ENCODE measurements at places on chromosomes 12 and 14. TPM values are rescaled to one million over a fixed set of nuclear protein-coding genes. Genes with fewer than 3 reads are reported as not detected.

Gene CLEC4C
- polyA plus RNA-seq, result not detected

Gene SCN8A
- polyA plus RNA-seq, result 14.2 TPM

Gene BATF
- polyA plus RNA-seq, result not detected

Gene KITLG
- polyA plus RNA-seq, result 6.2 TPM

Gene TCL1B
- not detected for polyA plus RNA-seq

Gene KLRC4
- polyA plus RNA-seq, result 8.2 TPM

Gene GLIPR1L2
- polyA plus RNA-seq, result 1.0 TPM

Gene TMEM179
- 20.3 TPM for polyA plus RNA-seq

Gene MYO1H
- polyA plus RNA-seq, result 9.2 TPM

Gene VIPAS39
- polyA plus RNA-seq, result 31.1 TPM

Gene TMEM63C
- polyA plus RNA-seq, result 14.6 TPM

Gene CCDC38
- polyA plus RNA-seq, result not detected

Gene NKX2-8
- polyA plus RNA-seq, result not detected

Gene AKAP5
- 2.6 TPM for polyA plus RNA-seq

Gene SLC10A1
- polyA plus RNA-seq, result not detected

Gene PTPRR
- 2.2 TPM for polyA plus RNA-seq

Measured in neural cell (in vitro differentiated cells).